ENCODE measurements at places on chromosomes 13 and 19.
A peak's percentile ranks its signal among the peaks of the same experiment; 100 is the strongest.

DNA sequence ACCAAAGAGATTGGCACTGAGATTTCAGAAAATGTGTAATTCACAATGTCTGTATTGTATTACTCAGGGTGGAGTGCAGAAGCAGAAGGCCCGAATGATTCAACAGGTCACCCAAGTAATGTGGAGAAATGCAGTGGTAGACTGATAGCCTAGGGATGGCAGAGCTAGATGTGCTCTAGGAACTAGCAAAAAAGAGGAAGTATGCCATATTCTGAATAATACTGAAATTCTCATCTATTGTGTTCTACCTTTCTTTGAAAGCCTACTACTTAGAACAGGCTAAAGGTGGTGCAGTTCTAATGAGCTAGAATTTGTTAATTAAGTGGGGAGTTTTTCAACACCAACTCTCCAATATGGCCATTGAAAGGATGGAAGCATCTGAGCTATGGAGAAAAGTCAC is 1449.8 kb upstream of the MIR17HG start:
- DNase-seq, result no peak

DNA sequence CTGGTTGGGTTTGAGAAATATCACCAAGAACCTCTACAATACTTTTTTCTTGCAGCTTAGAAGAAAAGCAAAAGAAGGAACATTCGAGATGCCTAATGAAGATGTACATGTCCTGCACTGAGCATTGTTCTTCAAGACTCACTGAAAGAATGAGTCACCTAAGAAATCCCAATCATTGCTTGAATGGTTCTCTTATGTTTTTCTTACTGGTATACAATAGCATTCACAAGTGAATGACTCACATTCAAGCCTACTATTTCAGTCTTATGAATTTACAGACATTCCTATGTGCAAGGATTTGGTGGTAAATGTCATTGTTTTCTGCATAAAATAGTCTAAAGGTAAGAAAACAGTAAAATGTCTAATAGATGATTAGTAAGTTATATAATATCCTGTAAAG is 594.6 kb downstream of the PCDH9 start:
- no peak for DNase-seq

DNA sequence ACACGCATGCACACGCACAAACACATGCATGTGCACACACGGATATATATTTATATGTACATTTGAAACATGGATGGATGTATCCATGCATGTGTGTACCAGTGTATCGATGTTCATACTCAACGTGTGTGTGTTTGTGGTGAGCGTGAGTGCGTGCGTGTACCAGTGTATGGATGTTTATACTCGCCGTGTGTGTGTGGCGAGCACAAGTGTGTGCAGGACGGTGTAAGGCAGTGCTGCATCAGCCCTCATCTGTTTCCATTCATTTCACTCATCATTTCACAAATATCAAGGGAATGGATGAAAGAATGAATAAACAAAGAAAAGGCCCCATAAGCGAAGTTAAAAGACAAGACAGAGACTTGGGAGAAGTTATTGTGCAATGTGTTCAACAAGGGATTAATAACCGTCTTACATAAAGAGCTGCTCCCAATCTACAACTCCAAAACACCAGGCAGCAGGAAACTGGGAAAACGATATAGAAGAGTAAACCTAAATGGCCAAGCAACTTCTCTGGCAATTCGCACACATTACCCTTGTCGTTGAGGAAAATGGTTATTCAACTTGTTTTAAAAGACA is 21.7 kb upstream of the MIER2 start:
- DNase-seq, result no peak

GRCh38 chr19:15400521-15401396 is 18.0 kb downstream of the AKAP8L start:
- no peak for DNase-seq

GRCh38 chr13:65929436-65929835 is 1300.7 kb downstream of the PCDH9 start:
- DNase-seq, result no peak

DNA sequence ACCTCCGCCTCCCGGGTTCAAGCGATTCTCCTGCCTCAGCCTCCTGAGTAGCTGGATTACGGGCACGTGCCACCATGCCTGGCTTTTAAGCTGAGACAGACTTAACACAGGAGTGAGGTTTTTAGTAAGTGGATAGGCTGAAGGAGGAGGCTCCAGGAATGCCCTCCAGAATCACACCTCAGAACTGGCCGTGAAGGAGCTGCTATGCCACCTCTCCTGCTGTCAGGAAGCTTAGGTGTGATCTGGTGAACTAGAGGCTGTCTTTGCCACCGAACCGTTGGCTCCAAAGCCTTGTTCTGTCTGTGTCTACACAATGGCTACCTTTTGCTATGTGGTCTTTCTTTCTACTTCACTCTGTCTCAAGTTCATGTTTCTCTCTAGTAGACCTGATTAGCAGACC is 4.2 kb downstream of the PDCD2L start:
- no peak for DNase-seq

GRCh38 chr13:93260591-93260990 is 34.0 kb downstream of the GPC6 start:
- no peak for DNase-seq

GRCh38 chr19:54154603-54155345 is 4.7 kb downstream of the LENG1 start:
- DNase-seq, result no peak

DNA sequence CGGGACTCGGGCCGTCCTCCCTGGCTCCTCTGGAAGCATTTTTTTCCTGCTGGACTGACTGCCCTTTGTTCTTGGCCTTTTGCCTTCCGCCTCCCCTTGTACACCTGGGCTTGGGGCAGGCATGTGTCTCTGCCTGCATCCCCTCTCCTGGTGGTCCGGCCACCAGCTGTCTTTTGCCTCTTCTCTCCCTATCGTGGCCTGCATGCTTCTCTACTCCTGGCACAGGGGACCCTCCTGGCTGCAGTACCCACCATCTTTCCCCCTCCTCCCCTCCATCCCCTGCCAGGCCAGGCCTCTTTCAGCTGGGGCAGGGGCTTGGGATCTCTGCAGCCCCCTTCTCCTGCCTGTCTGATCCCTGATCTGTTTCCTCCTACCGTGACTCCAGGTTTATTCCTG is 12.1 kb downstream of the WTIP start:
- DNase-seq, result no peak

- no peak for DNase-seq
Observed at GRCh38 chr13:91406619-91407018, 8.2 kb downstream of the GPC5 start.

DNA sequence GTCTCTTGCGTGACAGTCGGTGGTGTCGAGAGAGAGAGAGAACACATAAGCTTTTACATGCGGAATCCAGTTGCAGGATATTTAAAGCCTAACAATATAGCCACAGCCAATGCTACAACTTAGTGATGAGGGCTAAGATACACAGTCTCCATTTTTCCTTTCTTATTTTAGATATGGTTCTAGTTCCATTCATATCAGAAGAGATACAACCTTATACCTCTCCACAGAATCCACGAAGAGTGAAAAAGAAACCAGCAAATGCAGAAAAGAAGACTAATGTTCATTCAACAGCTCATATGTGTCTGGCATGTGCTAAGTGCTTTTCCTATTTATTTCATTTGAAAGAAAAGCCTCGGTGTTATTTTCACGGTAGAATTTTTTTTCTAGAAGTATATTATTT is 249.0 kb upstream of the SLITRK1 start:
- DNase-seq, result no peak

- DNase-seq, result peak; percentile 21
Observed at GRCh38 chr19:56321254-56321988, 6.8 kb upstream of the ZSCAN5A start.

DNA sequence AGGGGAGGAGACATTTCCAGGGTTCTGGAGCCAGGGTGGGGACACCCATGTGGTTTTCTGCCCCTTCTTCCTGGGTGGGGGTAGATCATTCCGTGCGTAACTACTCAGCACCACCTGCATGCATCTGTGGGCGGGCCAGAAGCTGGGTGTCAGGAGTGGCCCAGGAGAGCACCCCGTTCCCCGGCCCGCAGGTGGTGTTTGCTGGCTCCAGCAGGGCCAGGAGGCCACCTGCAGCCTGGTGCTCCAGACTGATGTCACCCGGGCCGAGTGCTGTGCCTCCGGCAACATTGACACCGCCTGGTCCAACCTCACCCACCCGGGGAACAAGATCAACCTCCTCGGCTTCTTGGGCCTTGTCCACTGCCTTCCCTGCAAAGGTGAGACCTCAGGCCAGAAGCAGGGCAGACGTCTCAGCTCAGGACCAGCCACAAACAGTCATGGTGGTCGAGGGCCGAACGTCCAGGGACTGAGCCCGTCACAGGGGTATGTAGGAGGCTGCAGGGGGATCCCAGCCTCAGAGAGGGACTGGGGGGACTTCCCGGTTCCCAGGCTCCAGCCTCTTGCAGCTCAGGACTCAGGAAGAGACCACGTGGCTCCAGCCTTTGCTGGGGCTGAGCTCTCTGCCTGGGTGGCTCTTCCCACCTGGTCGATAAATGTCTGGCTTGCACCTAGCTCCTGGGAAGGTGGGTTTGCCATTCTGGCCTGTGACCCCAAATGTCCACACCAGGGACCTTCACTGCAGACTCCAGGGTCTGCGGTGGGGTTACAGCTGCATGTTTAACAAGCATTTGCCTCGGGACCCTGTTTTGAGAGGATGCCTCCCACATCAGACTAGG is 1.6 kb downstream of the FSTL3 start:
- DNase-seq, result no peak

DNA sequence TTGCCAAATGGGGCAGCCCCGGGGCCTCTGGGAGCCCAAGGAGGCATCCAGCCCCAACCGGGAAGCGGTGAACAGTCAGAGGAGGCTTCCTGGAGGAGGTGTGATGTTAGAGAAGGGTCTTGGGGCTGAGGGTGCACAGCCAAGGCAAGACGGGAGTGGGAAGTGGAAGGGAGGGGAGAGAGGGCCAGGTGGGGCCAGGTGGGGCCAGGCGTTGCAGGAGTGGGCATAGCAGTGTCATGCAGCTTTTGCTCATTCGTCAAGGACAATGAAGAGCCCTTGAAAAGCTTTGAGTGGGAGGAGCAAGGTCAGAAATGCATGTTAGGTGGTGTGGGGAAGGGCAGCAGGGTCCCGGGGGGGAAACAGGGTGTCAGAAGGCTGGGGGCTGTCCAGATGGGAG is 1.8 kb downstream of the FBN3 start:
- DNase-seq, result no peak

- DNase-seq, result no peak
Observed at GRCh38 chr13:59776924-59777690, 386.6 kb downstream of the DIAPH3 start.

DNA sequence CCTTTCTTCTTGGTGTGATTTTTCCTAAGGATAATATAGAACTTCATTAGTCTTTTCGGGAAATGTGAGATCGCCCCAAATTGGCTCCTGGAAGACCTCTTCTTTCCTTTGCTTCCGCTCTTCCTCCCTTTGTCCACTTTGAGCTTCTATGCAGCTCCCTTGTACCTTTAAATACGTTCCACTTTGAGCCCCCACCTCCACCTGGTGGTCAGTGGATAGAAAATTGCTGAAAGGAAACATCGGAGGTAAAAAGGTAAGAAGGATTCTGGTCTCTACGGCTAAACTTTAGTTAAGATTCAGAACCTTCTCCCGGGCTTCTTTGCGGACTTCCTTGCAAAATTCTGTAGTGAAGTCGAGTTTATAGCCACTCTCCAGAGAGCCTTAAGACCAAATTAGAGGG is 55.0 kb upstream of the TM9SF2 start:
- DNase-seq, result no peak

DNA sequence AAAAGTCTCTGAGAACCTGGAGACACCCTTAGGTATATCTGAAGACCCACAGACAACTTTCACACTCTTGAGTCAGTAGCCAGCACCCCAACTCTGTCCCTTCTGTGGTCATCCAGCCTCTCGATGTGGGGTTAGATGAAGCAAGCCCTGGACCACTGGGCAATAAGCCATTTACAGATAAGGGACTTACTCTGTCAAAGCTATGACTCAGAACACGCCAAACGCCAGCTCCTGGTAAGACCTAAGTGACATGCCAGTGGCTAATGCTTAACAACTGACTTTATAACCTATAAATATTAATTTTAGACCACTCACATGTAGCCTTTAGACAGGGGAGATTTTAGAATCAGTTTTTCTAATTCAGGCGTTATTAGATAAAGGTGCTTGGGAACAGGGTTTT is 85.7 kb downstream of the SHISA2 start:
- no peak for DNase-seq

DNA sequence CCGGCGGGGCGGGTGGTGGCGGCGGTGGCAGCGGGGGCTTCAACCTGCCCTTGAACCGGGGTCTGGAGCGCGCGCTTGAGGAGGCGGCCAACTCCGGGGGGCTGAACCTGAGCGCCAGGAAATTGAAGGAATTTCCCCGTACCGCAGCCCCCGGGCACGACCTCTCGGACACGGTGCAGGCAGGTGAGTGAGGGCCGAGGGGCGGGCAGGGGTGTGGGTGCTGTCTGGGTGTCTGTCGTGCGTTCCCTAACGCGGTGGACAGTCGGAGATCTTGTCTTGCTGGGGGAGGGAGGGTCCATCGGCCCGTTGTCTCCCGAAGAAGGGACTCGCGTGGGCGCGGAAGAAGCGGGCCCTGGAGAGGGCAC is 533 bp downstream of the LRCH1 start:
- no peak for DNase-seq
